Stimulated activated CD4-positive, alpha-beta T cell treated with anti-CD3 and anti-CD28 coated beads, Interleukin-15, amount 100 ng/mL, for 1 hour (primary cell): ENCODE measurements at places on chromosomes 2 and 18.

DNA sequence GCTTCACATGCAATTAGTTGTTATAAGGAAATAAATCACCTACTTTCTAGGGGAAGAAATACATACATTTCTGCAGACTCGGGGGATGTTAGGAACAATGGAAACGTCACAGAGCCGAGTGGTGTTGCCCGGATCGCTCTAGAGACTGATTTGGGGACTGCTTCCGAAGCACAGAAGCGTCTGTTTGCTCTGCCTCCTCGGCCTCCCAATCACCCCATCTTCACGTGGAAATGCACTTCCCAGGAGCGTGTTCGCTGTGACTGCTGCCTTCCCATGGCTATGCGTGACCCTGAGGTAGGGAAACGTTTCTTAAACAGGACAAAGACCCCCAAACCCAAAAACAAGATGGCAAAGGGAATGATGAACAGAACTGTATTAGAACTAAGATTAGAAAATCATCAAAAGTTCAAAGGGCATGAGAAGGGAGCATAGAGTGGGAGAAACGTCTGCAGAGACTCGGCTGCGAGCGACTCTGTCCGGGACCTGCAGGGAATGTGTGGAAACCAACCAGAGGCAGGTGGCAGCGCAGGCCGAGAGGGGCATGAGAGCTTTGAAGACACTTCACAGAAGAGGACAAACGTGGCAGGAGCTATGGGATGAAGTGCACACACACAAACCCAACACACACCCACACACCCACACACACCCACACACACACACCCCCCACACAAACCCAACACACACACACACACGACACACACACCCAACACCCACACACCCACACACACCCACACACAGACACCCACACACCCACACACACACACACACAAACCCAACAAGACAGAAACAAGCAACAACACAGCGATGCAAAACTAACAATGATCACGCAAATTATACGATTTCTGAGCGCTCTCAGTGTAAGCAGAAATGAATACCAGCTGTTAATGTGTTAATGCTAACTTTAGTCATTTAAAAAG, 41.3 kb downstream of the RTP5 start:
- DNase-seq: no peak

GRCh38 chr18:53947092-53947640, 277.3 kb downstream of the MBD2 start:
- DNase-seq: no peak

DNA sequence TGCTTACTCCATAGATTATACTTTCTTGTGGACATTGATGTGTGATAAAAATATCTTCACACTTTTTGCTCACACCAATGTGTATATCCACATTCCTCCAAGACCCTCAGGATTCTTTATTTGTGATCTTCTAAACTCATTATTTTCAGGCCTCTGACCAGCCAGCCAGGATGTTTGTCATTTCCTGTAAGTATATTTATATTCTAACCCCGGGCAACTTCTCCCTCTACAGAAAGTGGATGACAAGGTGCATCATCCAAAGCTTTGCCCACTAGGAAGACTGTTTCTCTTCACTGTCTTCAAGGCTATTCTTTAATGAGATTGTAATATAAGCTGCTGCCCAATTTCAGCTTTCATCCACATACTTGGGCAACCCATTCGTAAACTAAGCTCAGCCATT, 3.6 kb upstream of the CWC22 start:
- DNase-seq: no peak

DNA sequence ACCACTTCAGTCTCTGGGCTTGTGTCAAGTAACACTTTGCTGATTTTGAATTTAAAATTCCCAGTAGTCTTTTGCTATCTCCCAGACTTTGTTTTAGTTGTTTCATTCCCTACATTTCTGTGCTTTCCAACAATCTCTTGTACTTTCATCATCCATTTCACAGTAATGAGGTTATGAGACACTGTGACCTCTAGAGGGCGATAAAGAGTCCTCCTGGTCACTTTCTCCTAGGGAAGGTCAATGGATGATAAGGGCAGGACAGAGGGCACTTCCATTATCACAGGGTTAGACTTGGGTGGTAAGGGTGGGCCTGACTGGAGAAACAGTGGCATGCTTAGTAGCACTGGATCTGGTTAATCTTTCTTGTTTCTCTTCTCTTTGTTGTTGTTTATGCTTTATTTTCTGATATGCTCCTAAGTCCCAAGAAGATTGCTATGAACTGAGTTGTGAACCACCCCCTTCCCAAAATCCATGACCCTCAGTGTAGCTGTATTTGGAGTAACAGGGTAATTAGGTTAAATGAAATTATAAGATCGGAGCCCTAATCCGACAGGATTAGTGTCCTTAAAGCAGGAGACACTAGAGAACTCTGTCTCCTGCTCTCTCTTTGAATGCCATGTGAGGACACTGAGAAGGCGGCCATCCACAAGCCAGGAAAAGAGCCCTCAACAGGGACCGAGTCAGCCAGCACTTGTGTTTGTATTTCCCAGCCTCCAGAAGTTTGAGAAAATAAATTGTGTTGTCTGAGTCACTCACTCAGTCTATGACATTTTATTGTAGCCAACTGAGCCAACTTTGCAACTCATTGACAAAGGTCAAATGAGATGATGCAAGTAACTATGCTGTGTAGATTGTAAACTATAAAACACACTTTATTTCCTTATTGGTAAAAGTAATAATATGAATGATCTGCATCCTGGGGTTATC, 779.2 kb downstream of the CNTNAP5 start:
- no peak for DNase-seq

DNA sequence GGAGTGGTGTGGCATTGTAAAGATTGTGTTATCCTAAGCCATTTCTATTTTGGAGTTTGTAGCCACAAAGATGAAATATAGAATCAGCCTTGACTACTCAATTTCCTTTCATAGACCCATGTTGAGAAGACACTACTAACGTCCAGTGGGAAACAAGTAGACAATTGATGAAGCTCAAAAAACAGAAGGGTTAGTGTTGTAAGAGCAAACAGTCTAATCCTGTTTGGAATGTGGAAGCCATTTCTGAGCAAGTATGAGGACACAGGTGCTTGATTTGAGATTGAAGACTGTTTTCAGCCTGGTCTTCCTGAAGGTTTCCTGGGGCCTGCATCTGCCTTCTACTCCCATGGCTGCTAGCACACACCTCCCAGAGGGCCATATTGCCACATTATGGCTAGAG, 29.1 kb downstream of the B3GNT2 start:
- no peak for DNase-seq

DNA sequence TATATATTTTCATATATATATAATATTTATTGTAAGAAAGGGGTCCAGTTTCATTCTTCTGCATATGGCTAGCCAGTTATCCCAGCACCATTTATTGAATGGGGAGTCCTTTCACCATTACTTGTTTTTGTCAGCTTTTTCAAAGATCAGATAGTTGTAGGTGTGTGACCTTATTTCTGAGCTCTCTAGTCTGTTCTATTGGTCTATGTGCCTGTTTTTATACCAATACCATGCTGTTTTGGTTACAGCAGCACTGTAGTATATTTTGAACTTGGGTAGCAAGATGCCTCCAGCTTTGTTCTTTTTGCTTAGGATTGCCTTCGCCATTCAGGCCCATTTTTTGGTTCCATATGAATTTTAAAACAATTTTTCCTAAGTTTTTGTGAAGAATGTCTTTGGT, 320.1 kb downstream of the CDH2 start:
- no peak for DNase-seq

DNA sequence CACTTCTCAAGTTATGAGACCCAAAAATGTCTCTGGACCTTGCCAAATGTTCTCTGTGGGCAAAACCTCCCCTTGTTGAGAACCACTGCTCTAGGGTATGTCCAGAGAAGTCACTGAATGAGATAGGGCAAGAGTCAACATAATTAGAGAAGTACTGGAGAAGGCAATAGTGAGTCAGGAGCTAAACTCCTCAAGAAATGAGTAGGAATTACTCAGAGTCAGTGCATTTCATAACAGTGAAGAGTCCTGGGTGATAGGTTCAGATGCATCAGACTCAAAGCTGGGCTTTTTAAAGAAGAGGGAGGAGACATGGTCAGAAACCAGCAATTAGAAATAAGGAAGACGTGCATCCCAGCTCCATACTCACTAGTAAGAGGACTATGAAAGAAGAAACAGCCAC, 38.6 kb upstream of the IHH start:
- DNase-seq: no peak

- no peak for DNase-seq
Observed at GRCh38 chr2:172313715-172314341, 113.6 kb upstream of the ITGA6 start.
